ENCODE measurements at places on chromosomes 2 and 18.

GRCh38 chr2:10327896-10328669 is 25.4 kb downstream of the HPCAL1 start:
- DNase-seq = no peak

DNA sequence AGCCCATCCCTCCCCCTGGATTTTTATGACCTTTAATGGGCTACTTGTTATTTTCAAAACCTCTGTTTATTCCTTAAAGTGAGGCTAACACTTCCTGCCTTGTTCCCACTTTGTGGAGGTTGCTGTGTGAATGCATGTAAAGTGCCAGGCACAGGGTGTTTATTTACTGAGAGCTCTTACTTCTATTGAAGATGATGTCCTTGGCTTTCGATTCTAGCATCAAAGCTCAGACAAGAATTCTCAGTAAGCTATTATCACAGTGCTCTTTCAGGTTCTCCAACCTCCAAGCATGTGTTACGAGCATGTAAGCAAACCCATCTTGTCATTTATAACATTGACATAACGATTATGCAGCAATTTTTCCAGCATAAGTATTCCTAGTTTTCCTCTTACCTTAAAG is 44.2 kb downstream of the DPYSL5 start:
- DNase-seq = no peak

DNA sequence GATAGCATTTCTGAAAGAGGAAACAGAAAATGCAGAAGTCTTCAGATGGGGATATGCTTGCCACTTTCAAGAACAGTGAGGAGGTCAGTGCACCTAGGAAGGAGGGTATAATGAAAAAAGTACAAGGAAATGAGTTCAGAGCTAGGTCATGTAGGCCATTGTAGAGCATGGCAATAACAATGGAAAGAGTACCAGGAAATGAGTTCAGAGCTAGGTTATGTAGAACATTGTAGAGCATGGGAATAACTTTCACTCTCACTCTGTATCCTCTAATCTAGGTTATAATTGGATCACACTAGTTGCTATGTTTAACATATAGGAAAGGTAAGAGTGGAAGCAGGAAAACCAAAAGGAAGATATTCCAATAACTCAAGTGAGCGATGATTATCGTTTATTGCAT is 12.3 kb downstream of the SCG2 start:
- DNase-seq = no peak

DNA sequence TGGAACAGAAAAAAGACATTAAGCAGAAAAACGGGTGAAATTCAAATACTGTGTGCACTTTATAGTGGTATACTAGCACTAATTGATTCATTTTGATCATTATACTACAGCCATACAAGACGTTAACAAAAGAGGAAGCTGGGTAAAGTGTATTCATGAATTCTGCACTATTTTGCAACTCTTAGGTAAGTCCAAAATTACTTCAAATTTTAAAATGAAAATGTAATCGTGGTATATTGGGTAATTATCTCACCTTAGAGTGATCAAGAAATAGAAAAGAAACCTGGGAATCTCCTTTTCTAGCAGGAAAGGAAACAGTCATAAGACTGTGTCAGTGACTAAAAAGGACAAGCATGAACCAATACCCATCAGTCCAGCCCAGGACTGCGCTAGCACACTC is 5.4 kb downstream of the TGFBRAP1 start:
- no peak for DNase-seq

GRCh38 chr2:240289701-240290431 is 145.6 kb upstream of the GPC1 start:
- no peak for DNase-seq

- DNase-seq = no peak
Observed at GRCh38 chr2:8926356-8926755, 77.1 kb downstream of the MBOAT2 start.

DNA sequence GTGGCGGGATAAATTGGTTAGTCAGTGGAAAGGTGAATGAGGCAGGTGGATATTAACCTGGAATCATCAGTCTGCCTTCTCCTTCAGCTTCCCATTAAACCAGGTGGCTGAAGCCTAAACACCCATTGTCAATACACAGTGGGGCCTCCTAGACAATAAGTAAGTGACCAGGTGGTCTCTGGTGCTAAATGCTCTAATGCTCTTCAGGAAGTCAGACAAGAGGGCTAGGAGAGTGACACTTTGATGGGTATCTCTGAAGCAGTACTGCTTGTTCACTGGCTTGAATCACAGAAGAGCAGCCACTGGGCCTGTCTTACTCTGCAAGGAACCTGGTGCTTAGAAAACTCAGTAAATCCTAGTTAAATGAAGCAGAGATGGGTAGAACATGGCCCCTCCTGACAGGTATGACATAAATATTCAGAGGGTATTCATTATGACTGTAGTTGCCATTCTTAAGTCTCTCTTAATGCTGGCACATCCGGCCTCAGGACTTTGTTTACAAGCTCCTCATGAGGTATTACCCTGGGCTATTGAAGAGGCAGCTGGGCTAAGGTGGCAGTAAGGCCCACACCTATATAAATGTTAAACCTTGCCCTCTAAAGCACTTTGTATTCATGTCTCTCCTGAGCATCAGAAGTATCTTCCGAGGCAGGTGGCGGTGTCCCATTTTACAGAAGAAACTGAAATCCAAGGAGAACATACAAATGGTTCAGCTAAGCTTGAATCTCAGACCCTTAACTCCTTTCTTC is 104.9 kb downstream of the NCK2 start:
- DNase-seq = no peak

DNA sequence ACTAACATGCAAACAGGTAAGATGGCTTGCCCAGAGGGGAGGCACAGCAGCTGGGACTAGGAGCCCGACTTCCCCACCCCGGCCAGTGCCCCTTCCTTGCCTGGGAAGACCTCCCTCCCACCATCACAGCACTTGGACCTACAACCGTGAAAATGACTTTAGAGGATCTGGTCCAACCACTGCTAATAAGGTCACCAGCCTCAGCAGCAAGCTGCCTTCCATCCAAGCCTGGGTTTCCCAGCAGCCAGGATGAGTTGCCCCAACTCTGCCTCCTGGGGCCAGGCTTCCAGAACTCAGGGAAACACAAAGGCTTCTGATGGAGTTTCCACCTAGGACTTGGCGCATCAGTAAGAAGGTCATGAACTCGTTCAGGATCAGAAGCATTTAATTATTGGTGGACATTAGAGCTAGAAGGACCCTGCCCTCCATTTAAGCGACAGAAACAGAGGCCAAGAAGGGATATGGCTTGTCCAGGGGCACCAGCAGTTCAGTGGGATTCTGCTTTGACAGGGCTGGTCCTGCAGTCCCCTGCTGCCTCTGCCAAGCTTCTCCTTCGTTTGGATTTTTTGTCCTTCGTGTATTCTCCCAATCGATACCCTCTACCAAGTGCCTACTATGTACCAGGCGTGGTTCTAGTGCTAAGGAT is 403.0 kb upstream of the ID2 start:
- no peak for DNase-seq

DNA sequence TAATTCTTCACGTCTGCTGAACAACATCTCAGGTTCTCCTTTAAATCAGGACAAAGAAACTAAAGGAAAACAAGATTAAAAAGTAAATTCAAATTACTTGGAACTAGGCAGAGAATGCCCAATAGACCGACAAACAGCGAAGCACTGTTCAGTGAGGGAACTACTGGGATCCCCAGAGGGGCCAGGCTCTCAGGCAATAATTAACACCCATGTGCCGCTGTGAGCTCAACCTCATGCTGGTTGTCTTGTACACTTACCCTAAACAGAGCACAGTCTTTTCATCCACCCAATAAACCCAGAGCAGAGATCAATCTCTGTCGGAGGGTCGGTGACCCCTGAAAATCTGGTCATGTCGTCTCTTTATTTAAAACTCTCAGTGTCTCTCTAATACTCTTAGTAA is 229.9 kb upstream of the CRIM1 start:
- no peak for DNase-seq

- no peak for DNase-seq
Observed at GRCh38 chr2:148614322-148615049, 30.1 kb upstream of the EPC2 start.

DNA sequence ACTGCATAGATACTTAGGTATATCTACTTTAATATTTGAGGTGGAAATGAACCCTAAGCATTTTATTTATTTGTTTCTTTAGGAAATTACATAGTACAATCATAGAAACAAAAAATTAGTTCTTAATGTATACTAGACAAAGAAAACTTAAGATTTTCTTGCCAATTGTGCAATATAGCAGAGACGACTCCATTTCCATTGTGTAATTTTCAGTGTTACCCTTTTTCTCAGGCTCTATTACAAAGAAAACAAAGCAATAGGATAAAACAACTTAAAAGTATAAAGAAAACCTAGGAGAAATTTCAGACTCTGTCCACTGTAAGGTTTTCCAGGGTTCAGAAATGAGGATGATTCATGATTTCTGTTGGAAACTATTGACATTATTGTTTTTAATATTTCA is 89.0 kb upstream of the SERTAD2 start:
- DNase-seq = no peak

DNA sequence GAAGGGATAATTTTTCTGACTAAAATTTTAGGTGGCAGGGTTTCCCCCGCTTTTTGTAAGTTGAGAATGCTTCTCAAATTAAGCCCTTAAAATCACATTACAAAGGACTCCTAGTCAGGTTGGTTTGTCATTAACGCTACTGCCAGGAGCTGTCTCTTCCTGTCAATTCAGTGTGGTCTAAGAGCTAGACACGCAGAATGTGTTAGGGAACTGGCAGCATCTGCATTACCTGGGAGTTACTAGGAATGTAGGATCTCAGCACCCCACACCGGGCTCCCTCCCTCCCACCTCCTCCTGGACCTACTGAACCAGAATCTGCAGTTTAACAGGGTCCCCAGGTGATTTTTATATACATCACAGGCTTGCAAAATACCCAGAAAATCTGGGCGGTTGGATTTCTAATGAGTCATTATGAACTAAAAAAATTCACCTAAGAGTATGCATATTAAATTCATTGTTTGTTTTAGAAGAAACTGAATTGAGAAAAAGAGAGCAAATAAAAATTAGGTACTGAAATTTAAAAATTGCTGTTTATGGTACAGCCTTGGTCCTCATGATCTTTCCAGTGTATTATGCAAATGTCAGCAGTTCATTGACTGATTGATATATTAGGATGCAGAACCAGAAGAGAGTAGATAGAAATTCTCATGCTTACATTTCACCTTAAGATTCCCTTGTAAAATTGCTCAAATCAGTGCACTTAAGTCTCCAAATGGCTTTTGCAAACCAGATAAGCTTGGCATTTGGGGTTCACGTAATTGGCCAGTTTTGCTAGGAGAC is 130.9 kb upstream of the ITGA6 start:
- DNase-seq = no peak

DNA sequence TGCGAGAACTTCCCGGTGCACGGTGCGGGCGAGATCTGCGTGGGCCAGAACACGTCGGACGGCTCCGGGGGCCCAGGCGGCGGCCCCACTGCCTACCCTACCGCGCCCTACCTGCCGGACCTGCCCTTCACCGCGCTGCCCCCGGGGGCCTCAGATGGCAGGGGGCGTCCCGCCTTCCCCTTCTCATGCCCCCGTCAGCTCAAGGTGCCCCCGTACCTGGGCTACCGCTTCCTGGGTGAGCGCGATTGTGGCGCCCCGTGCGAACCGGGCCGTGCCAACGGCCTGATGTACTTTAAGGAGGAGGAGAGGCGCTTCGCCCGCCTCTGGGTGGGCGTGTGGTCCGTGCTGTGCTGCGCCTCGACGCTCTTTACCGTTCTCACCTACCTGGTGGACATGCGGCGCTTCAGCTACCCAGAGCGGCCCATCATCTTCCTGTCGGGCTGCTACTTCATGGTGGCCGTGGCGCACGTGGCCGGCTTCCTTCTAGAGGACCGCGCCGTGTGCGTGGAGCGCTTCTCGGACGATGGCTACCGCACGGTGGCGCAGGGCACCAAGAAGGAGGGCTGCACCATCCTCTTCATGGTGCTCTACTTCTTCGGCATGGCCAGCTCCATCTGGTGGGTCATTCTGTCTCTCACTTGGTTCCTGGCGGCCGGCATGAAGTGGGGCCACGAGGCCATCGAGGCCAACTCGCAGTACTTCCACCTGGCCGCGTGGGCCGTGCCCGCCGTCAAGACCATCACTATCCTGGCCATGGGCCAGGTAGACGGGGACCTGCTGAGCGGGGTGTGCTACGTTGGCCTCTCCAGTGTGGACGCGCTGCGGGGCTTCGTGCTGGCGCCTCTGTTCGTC is 1.7 kb downstream of the FZD7 start:
- no peak for DNase-seq

- no peak for DNase-seq
Observed at GRCh38 chr2:36380624-36381481, 25.3 kb downstream of the CRIM1 start.

GRCh38 chr18:42414756-42415454 is 459.9 kb downstream of the PIK3C3 start:
- DNase-seq = no peak

DNA sequence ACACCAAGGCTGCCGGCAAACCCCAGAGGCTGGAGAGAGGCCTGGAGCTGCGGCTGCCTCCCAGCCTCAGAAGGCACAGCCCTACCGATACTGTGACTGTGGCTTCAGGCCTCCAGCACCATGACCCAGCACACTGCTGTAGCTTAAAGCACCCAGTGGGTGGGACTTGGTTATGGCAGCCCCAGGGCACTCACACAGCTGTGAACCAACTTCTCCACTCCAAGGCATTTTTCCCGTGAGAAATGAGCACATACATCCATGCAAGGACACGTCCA is 199.5 kb downstream of the NDUFA10 start:
- no peak for DNase-seq

DNA sequence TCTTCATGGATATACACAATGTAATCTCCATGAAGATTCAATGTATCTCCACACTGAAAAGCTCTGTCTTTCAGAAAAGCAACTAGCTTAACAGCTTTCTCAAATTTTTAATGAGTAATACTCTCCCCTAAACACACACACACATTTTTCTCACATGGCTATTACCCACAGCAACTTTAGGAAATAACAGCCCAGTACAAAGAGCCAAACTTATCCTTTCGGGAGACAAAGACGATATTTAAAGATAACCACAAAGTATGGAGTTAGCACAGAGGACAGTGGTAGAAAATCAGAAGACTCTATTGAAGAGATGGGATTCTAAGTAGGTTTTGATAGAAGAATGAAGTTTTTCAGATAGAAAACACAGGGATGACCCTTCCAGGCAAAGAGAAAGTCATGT is 394.9 kb upstream of the TRIB2 start:
- no peak for DNase-seq
